Left ventricle myocardium inferior (tissue), 1 donor: ENCODE measurements at places on chromosomes 3 and 15. TPM values are rescaled to one million over a fixed set of nuclear protein-coding genes. Genes with fewer than 3 reads are reported as not detected.

DNA sequence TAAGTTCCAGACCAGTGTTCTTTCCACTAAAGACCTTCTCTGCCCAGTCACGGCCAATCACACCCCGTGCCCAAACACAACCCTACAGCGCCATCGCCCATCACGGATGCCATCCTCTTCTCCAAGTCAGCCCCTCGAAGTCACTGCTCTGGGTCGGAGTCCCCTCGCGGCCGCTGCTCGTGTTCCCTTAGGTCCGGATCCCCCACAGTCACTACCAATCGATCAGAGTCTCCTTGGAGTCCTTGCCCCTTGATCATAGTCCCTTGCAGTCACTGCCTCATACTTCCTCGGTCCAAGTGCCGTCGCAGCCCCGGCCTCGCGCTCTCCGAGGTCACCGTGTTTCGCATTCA, 461 bp downstream of the PCYT1A start:
- peak; percentile 40 for DNase-seq

LMAN1L gene
- 8.1 TPM for total RNA-seq

DNA sequence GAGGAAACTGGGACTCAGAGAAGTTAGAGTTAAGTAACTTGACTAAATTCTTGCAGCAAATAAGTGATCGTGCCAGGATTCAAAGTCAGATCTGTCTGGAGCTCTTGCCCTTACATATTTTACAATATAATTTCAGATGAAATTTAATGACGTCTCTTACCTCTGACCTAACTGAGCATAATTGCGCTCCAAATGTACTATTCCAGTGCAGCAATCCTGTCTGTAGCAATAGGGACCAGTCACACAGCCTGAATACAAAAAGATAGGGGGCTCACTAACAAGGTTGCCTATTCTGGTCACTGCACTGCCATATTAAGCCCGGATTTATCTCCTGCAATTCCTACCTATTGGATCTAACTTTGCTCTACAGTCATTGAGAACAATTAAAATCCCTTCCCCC, 316.4 kb downstream of the ZBTB20 start:
- no peak for DNase-seq

GRCh38 chr3:48267782-48268181, 26.9 kb downstream of the ZNF589 start:
- DNase-seq: no peak

DNA sequence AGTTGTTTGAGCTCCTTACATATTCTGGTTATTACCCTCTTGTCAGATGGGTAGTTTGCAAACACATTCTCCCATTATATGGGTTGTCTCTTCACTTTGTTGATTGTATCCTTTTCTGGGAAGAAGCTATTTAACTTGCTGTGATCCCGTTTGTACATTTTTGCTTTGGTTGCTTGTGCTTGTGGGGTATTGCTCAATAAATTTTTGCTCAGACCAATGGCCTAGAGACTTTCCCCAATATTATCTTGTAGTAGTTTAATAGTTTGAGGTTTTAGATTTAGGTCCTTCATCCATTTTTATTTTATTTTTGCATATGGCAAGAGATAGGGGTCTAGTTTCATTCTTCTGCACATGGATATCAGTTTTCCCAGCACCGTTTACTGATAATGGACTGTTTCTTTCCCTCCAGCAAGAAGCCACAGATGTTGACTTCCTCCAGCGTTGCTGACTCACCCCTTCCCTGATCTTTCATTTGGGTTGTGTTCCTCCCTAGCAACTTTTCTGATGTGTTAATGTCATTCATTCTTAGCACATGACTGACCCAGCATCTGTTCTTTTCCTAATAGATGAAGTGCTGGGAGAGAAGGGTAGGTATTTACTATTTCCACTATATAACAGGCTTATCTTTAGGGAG, 166.7 kb upstream of the SGO1 start:
- no peak for DNase-seq

GNAT1 gene
- total RNA-seq: not detected
